ENCODE measurements at places on chromosomes 2 and 18.

DNA sequence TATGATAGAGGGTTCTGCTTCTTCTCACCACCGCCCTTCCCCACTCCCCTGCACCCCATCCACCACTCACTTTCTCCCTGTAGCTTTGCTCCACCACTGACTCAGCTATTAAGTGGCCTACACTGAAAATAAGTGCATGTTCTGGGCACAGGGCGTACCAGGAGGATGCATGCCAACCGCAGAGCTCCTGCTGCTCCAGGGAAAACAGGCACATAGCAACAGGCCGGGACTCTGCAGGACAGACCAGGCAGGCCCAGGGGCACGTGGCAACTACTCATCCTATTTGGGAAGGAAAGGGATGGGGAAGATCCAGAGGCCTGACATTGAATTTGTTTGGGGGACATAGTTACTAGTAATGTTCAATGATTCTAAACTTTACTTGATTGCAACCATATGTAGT, 28.4 kb downstream of the ARL4C start:
- no peak for DNase-seq

- no peak for DNase-seq
Observed at GRCh38 chr18:72935744-72936143, 68.0 kb upstream of the NETO1 start.

- no peak for DNase-seq
Observed at GRCh38 chr2:18959952-18960717, 370.8 kb upstream of the NT5C1B start.

- no peak for DNase-seq
Observed at GRCh38 chr2:4340536-4340935, 637.2 kb downstream of the DCDC2C start.

GRCh38 chr2:74548900-74549826, 4.6 kb downstream of the LOXL3 start:
- peak; percentile 49 for DNase-seq

GRCh38 chr18:49725809-49726674, 87.3 kb downstream of the ACAA2 start:
- peak; percentile 61 for DNase-seq

DNA sequence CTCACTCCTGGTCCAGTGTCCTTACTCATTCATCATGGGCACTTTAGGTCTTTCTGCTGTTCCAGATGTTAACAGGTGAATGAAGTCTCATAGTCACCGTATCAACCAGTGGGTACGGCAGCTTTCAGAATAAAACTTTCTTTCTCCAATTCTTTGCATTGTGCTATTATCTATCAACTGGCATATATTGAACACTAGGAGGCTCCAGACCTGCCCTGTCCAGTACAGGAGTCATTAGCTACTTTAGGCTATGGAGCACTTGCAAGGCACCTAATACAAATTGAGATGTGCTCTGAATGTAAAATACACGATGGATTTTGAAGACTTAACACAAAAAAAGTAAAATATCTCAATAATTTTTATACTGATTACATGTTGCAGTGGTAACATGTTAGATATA, 43.2 kb upstream of the NEB start:
- DNase-seq: no peak

GRCh38 chr18:39776766-39777165, 2178.3 kb upstream of the PIK3C3 start:
- DNase-seq: no peak

DNA sequence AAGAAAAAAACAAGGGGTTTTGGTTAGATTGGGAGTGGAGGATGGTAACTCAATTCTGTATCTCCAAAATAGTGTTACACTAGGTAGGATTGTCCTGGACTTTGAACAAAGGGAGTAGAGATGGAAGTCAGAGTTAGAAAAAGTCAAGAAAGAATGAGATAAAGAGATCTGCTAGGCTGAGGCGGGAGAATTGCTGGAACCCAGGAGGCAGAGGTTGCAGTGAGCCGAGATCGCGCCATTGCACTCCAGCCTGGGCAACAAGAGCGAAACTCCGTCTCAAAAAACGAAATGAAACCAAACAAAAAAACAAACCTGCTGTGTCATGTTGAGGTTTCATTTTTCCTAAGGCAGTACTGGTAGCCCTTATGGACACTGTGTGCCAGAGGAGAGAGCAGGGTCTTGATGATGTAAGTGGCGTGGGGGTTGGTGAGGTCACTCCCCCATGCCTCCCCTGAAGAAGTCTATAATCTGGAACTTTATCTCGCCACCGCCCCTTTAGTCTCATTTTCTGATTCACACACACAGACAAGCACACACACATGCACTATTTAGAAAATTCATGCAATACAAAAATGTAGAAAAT, 10.5 kb downstream of the DRC1 start:
- DNase-seq: no peak

GRCh38 chr2:19947184-19947940, 42.5 kb downstream of the WDR35 start:
- DNase-seq: no peak

DNA sequence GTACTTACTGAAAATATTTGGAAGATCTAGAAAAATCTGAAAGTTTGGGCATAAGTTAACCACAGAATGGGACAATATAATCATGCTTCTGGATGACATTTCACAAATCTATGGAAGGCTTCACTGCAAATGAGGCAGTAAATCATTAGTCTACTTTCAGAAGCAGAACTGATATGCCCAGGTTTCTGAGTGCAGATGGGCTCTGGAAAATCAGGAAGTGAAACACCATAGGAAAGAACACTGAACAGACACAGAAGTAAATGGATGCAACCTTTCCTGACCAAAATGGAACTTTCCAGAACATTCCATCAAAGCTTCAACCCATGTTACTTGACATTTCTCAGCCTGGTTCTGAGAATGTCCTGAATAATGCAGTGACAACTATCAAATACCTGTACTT, 55.1 kb downstream of the KCNG3 start:
- no peak for DNase-seq

GRCh38 chr2:79621252-79621651, 108.4 kb downstream of the CTNNA2 start:
- no peak for DNase-seq

DNA sequence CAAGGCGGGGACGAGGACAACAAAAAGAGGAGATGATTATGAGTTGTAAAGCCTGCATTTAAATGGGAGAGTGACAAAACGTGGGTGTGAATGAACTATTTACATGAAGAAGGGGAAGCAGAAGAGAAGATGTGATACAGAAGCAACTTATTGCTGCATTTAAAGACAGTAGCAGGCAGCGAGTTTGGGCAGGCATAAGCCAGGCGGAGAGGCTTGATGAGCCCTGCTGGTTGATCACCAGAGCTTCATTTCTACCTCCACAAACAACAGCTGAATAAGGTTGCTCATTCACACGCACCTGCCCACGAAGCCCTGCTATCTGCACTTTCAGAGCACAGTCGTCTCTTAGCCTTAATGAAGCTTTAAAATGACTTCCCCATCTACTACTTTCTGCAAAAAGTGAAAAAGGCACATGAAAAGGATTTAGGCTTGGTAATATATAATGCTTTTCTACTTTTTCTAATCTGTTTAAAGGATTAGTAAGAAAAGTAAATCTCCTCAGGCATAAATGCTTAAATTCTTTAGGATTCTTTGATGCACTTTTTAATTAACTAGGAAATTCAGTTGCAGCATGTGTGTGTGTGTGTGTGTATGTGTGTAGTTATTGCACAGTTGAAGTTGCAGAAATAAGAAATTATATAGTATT, 3.1 kb downstream of the SLC38A11 start:
- DNase-seq: no peak

GRCh38 chr18:74242438-74243096, 49.2 kb downstream of the CYB5A start:
- no peak for DNase-seq

DNA sequence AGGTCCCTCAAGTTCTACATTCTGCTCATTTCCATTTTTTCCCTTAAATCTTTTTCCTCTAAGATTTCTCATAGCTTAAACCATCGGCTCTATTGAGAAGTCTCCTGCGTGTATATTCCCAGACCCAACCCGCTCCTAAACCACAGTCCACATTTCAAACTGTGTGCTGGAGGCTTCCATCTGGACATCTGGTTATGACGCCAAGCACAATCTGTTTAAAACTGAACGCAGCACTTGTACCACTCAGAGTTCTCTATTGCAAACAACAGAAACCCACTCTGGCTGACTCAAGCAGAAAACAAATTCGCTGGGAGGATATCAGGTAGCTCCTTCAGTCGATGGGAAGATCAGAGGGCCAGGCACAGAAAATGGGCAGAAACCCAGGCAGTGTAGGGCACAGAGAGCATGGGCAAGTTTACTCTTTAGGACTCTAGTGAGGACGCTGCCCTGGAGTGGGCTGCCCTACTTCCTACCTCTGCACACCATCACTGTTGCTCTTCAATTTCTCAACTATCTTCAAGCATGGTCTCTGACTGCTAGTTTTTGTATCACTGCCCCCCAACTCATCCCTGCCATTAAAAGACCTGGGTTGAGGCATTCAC, 5.6 kb upstream of the EML4 start:
- DNase-seq: no peak

DNA sequence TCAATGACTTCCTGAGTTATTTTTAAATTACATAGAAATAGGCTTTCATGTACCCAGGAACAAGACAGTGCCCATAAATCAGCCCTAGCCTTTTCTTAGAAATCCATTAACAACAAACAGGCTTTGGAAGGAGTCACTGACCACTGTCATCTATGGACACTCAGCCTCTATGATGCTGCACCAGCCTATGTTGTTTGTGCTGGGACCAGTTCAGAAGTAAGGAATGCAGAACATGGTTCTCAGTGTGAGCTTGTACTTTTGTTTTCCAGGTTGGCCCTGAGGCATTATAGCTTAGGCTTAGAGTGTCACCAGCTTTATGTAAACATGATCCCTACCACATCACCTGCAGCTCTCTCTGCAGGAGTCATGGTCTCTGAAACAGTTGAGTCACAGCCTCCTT, 335.7 kb upstream of the CDH7 start:
- DNase-seq: no peak

GRCh38 chr18:41765460-41765859, 189.6 kb upstream of the PIK3C3 start:
- DNase-seq: no peak

DNA sequence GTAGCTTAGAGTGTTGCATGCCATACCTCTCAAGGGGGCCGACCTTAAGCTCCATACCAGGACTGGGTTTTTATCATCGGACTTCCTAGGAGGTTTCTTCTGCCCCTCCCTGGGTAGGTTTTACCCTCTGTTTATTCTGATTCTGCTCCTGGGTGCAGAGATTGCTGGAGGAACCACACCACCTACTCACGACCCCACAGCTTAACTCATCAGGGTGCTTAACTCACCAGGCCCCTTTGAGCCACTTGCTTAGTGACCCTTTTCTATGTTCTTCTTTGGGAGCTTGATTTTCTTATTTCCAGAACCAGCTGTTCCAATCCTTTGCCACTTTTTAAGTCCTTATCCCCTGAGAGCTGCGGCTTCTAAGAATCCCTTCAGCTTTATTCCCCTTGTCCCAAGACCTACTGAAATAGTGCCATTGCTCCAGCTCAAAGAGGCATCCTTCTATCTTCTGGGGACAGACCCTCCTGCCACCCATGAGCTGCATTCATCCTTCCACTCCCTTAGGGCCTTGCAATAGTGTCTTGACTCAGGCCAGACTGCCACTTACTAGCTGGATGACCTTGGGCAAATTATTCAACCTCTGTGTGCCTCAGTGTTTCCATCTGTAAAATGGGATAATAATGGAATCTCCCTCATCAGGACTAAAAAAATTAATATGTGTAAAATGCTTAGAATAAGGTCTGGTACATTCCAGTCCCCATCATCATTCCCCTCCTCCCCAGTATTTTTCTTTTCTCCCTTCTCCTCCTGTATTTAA, 5.8 kb downstream of the OXER1 start:
- no peak for DNase-seq

GRCh38 chr2:217799563-217800432, 203.0 kb downstream of the TNS1 start:
- DNase-seq: no peak

DNA sequence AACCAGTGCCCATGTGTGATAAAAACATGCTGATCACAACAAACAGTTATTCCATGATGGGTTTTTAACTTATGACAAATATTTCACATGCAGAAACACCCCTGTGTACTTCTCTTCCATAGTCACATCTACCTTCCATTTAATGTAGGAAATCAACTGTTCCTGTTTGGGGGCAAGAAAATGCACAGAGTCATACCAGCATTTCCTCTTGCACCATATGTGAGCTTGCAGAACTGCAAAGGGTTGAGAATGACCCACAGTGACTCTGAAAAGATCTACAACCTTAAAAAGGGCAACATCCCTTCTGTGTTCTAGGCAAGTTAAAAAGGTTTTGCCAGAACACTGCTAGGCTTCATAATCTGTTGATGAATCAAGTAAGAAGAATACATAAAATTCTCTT, 9.9 kb downstream of the BMP10 start:
- DNase-seq: no peak

GRCh38 chr2:95034221-95034620, 8.7 kb downstream of the MAL start:
- DNase-seq: no peak

GRCh38 chr2:37698931-37699481, 27.6 kb upstream of the CDC42EP3 start:
- DNase-seq: no peak

- DNase-seq: no peak
Observed at GRCh38 chr18:35157181-35157580, 83.7 kb upstream of the ZNF397 start.

DNA sequence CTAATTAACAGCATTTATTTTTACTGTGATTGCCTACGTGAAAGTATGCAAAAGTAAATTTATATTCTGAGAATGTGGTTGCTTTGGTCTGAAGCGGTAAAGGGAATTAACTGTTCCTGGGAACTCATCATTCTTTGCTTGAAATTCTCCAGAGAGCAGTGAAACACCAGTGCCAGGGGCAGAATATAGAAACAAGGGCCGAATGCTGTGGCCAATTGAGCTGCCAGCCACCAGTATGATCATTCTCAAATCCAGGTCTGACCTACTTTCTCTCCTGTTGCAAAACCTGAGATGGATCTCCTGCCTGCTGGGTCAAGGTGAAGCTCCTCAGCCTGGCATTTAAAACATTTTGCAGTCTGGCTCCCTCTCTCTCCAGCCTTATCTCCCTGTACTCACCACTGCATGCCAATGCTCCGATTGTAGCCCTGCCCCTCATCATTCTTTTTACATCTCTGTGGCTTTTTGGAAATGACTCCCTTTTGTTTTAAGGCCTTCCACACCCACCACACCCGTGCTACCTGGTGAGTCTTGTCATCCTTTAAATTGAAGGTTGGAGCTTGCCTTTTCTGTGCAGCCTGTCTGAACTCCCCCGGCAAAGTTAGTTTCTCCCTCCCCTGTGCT, 94.5 kb upstream of the TMEM178A start:
- no peak for DNase-seq

DNA sequence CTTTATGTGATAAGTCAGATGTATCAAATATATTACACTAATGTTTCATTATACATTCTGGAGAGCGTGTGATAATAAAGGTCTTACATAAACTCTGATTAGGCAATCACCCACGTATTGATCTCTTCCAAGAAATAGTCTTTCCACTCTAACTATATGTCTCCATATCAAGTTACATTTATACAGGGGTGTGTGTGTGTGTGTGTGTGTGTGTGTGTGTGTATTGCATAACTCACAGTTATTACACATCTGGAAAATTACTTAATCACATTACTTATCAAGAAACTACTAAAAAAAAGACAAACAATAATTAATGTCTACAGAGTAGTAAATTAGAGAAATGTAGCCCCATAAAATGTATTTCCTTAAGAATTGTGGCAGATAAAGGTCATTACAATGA, 339.8 kb downstream of the CDH19 start:
- no peak for DNase-seq
